T-helper 2 cell treated with Interferon-gamma antibody and Interleukin-4, amounts not matched to agents 5 μg/mL and 100 μg/mL, for 36 hours (primary cell): ENCODE measurements at places on chromosomes 6 and 20.
A peak's percentile ranks its signal among the peaks of the same experiment; 100 is the strongest.

- no peak for DNase-seq
Observed at GRCh38 chr20:63617876-63618265, 9.0 kb downstream of the GMEB2 start.

GRCh38 chr6:489001-489400 is 97.4 kb downstream of the IRF4 start:
- DNase-seq = no peak

DNA sequence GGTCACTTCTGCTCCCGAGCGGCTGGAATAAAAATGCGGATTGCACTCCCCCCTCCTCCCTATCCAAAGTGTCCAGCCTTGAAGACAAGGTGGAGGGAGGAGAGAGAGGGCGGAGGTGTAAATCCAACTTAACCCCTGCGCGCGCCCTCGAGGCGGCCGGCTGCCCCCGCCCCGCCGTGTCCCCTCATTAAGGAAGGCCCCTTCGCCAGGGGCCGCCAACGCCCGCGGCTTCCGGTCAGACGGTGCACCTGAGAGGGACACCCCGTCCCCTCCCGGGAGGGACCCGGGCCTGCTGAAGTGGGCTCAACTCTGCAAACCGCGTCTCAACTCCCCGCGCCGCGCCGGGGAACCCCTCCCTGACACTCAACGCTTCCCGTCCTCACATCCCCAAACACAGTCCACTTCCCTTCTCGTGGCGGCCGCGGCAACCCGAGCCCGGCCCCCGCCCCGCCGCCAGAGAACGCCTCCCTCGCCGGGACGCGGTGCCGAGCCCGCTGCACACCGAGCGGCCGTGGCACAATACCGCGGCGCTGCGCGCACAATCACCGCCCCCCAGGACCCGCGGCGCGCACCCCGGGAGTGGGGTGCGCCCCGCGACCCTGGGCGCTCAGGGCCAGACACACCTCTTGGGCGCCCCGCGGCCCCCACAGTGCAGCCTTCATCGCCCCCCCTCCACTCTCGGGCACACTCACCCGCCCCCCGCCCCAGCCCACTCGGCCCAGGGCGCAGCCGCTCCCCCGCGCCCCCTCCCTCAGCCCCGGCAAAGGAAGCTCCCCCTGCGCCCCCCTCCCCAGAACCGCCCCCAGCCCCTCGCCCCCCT is 102.5 kb downstream of the NOL4L start:
- peak; percentile 24 for DNase-seq

DNA sequence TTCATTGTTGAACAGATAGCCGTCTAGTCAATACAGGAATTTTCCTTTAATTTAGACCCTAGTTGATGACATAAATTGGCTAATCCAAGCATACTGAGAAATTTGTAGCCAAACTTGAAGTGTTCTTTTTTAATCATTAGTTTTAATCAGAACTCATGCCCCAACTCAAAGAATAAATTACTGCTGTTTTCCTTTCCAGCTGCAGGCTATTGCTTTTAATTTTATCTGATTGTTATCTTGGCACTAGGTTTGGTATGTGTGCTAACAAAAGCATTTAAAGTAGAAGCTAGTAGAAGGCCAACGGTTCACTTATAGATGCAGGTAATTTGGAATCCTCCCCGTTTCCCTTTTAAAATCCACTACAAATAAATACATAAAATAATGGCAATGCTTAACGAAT is 188.5 kb downstream of the CD109 start:
- no peak for DNase-seq

DNA sequence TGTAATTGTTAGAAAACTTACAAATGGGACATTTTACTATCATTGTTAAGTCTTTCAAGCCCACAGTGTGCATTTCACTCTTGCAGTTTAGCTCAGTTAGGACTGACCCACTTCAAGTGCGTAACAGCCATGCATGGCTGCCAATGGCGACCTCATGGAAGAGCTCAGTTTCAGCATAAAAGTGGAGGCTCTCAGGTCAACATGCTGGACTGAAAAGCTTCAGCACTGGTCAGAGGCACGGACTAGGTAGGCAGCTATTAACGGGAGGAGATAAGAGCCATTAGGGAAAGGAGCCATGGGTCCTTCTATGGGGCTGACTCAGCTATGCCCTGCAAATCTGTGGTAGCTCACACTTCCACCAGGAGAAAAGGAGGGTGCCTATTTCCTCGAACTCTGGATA is 101.8 kb downstream of the TTLL2 start:
- DNase-seq = no peak

- no peak for DNase-seq
Observed at GRCh38 chr6:87873556-87873955, 171.5 kb upstream of the AKIRIN2 start.

GRCh38 chr20:36092398-36093024 is 62.0 kb upstream of the EPB41L1 start:
- DNase-seq = no peak

DNA sequence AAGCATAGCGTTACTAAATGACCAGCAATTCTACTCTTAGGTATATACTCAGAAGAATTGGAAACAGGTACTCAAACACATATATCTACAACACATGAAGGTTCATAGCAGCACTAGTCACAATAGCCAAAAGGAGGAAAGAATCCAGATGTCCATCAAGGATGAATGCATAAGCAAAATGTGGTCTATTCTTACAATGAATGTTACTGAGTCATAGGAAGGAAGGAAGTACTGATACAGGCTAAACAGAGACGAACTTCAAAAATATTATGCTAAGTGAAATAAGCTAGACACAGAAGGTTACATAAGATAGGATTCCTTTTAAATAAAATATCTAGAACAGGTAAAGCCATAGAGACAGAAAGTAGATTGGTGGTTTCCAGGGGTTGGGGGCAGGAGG is 93.5 kb downstream of the MAP3K7 start:
- no peak for DNase-seq

DNA sequence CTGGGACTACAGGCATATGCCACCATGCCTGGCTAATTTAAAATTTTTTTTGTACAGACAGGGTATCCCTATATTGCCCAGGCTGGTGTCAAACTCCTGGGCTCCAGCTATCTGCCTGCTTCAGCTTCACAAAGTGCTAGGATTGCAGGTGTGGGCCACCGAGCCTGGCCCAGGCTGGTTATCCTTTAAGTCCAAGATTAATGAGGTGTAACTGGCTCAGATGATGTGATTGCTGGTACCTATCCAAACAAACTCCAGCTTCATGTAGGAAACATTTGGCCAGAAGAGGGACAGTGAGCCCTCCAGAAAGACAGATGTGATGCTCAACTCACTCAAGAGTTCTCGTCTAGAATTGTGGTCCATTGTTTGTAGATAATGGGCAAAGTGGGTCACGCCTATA is 9.2 kb upstream of the ZNF318 start:
- DNase-seq = no peak

- no peak for DNase-seq
Observed at GRCh38 chr6:140909156-140909555, 1223.6 kb upstream of the GJE1 start.

GRCh38 chr6:169370054-169370453 is 116.4 kb upstream of the THBS2 start:
- no peak for DNase-seq

GRCh38 chr20:63454731-63455567 is 17.5 kb downstream of the KCNQ2 start:
- DNase-seq = no peak

DNA sequence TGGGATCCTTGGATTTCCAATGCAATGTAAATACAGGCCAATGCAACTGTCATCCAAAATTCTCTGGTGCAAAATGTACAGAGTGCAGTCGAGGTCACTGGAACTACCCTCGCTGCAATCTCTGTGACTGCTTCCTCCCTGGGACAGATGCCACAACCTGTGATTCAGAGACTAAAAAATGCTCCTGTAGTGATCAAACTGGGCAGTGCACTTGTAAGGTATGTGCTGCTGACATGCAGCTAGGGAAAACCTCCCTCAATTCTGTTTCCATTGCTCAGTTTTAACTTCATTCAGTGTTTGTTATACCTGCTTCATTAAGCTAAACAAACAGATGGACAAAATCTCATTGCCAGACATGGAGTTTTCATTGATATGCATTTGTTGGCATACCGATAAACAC is 397.1 kb downstream of the ARHGAP18 start:
- no peak for DNase-seq

DNA sequence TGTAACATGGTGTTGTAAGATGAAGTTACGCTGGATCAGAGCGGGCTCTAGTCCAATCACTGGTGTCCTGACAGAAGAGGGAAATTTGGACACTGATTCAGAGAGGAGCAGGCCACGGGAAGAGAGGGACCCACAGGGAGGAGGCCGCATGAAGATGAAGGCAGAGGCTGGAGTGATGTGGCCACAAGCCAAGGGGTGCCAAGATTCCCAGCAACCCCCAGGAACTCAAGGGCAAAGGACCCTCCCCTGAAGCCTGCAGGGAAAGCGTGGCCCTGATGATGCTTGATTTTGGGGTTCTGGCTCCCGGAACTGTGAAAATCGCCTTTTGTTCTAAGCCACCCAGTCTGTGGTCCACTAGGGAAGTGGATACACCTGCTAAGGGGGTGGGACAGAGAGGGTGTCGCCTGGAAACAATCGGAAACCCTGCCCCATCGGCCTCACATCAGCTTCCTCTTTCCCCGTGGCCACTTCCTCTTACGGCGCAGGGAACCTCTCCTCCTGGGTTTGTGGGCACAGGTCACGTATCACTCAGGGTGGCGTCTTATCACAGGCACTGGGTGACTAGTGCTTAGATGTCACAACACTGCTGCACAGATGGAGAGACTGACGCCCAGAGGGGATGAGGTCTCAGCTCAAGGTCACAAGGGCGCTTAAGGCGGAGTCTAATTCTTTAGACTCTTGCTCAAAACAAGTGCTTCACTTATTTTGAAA is 58.0 kb downstream of the SULF2 start:
- peak; percentile 82 for DNase-seq

GRCh38 chr6:116011520-116011919 is 49.2 kb downstream of the FRK start:
- peak; percentile 24 for DNase-seq

- DNase-seq = no peak
Observed at GRCh38 chr6:111706841-111707391, 101.2 kb upstream of the TRAF3IP2 start.

GRCh38 chr6:111987295-111987694 is 66.6 kb upstream of the CCN6 start:
- no peak for DNase-seq

DNA sequence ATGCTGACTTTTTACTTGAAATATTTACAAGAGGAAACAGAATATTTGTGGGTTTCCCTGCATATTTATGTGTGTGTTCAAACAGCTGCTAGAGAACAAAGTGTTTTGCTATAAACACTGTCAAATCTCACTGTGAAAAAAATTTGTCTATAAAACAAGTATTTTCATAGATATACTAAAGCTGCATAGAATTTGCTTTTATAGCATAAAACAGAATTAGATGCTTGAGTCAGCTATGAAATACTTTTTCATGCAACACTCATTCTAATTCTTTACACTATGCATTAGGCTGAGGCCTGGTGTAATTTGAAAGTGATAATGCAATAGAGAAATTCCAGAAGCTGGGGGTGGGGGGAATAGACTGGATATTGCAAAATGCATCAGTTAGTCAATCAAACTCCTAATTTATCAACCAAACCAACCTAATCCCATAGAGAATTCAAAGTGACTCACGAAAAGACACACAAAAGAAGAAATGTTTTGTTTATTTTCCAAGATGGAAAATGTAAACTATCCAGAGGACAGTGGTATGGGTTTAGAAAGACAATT is 148.2 kb downstream of the LAMA2 start:
- DNase-seq = no peak

DNA sequence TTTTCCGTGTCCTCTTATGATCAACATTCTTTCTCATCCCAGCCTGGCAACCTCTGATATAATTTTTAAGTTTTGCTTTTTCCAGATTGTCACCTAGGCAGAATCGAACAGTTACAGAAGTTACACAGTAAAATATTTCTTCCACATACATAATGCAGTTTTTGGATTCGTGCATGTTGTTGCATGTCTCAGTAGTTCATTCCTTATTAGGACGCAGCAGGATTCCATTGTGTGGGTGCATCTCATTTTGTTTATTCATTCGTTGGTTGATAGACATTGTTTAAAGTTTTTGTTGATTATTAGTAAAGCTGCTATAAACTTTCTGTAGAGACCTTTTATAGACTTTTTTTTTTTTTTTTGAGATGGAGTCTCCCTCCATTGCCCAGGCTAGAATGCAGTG is 284.3 kb upstream of the FERMT1 start:
- no peak for DNase-seq

DNA sequence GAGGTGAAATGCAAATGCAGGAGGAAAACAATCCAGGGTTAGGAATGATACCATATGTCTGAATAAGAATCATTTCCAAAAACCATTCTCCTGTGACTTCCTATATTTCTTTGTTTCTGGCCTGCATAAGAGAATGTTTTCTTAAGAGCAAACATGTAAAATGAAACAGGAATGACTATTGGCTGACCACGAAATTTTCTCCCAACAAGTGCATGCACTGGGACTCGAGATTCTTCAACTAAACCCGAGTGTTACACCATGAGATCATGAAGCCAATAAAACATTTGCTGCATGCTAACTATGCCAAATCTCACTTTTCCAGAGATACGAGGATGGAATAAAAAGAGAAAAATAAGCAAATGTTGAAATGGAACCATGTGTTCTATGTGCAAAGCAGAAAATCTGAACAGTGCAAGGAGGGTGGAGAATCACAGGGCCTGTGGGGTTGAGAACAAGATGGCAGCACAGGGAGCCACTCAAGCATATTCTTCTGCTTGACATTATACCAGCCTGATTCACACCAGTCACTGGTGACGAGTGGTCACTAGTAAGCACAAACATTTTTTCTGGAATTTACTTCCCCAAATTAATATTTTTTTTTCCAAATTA is 212.2 kb upstream of the FOXA2 start:
- no peak for DNase-seq

DNA sequence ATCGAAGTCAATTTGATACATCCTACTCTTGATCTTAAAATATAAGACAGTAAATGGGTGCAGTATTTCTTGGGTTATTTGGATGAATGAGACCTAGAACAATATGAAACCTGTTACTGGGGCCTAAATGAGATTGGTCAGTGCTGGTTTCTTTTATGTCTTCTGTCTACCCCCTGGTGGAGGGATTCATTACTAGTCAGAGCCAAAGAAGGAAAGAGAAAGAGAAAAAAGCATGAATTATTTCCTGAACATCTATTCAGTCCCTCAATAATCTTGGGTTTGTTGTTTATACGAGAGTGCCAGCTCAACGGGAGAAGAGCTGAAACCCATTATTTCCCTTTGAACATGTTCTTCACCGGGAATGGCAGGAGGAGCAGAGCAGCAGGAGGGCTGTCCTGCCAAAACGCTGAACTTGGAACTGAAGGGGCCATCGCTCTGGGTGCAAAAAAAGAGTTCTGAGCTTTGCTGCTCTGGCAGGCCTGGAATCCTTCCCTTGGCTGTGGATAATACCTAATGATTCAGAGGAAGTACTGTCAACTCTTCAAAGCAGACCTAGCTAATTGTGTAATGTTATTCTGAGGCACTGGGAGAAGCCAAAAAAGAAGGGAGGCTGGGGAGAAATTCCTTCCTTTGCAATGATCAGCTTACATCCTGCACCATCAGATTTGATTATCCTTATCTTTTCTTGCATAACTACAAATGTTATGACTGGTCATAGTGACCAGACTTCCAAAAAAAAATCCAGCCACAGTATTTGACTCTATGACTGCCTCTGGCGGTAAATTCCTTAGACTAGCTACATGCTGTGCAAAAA is 72.0 kb downstream of the BLOC1S5 start:
- no peak for DNase-seq

- DNase-seq = no peak
Observed at GRCh38 chr6:53583451-53583850, 38.5 kb upstream of the GCLC start.

GRCh38 chr20:7710440-7710839 is 229.8 kb downstream of the HAO1 start:
- no peak for DNase-seq

- DNase-seq = no peak
Observed at GRCh38 chr20:35398660-35399144, 13.1 kb downstream of the UQCC1 start.
